Left kidney (tissue), 8 donors: ENCODE measurements at places on chromosomes 6 and 20.

- no peak for DNase-seq
These were observed 57.4 kb downstream of the FARS2 start for GRCh38 chr6:5318617-5319272.

DNA sequence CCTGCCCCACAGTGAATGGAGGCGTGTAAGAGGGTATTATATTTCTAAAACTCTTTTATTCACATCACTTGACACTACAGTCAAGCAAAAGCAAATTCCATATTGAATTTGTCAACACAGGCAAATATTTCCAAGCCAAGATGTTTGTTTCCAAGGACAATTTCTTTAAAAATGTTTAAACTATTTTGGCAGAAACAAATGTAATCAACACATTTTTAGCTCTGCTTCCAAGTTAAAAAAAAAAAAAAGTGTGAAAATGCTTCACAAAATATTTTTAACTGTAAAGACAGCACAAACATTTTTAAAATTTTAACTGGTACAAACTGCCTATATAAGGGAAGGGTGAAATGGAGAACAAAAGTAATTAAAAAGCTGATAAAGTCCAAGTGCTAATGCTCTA lies 44.9 kb upstream of the DST start:
- DNase-seq, result no peak

GRCh38 chr6:50369996-50370395 lies 320.3 kb upstream of the DEFB112 start:
- no peak for DNase-seq

GRCh38 chr6:164034602-164035140 lies 620.2 kb downstream of the QKI start:
- no peak for DNase-seq

GRCh38 chr20:53718142-53719021 lies 124.7 kb upstream of the ZNF217 start:
- no peak for DNase-seq

GRCh38 chr6:162181111-162181510 lies 546.5 kb downstream of the PRKN start:
- no peak for DNase-seq

- DNase-seq, result no peak
These were observed 3.0 kb downstream of the THBD start for GRCh38 chr20:23046431-23046830.

GRCh38 chr20:2032168-2032567 lies 38.3 kb upstream of the PDYN start:
- no peak for DNase-seq

DNA sequence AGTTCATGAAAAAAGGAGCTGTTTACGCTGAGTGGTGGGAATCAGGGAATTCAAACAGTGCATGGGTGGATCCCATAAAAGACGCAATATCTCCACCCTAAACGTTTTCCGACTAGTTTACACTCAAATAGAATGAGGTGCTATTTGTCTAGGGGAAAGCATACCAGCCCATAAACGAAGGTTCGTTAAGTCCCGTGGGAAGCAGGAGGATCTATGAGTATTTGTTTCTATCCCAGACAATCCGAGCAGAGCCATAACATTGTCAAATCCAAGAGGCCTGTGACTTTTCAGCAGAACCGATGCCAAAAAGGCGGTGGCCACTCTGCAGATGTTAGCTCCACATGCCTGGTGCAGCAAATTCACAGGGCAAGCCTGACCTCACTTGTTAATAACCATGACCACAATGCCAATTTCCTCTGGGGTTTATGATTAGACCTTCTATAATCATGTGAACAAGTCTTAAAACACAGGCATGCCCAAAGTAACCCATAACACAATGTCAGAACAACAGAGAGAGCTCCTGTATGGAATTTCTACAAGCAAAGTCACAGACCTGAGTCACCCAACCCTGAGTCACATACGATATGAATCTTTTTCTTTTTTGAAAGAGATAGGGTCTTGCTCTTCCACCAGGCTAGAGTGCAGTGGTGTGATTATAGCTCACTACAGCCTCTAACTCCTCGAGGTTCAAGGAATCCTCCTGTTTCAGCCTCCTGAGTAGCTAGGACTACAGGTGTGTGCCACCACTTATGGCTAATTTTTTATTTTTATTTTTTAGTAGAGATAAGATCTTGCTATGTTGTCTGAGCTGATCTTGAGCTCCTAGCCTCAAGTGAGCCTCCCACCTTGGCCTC lies 123.3 kb downstream of the KIF13A start:
- DNase-seq, result no peak

- DNase-seq, result no peak
These were observed 207.8 kb downstream of the JARID2 start for GRCh38 chr6:15453622-15454021.

- no peak for DNase-seq
These were observed 43.2 kb downstream of the TMEM242 start for GRCh38 chr6:157280157-157280556.

GRCh38 chr20:46640044-46640443 lies 11.2 kb downstream of the SLC13A3 start:
- no peak for DNase-seq

- DNase-seq, result no peak
These were observed 139.2 kb downstream of the BACH2 start for GRCh38 chr6:90157441-90157840.

DNA sequence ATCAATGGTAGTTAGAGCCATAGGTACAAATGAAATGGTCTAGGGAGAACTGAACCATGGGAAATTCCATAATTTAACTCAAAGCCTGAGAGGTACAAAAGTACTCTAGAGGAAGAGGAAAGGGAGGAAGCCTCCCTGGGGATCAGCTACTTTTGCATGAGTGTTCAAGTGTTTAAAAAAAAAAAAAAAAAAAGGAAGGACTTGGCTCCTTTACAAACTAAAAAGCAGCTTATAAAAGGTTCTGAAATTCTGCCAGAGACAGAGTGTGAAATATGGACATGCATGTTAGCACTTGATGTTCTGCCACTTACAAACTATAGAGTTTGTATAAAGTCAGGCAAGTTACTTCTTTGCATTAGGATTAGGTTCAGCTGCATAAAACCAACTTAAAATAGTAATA lies 290.0 kb downstream of the TBC1D7 start:
- no peak for DNase-seq

DNA sequence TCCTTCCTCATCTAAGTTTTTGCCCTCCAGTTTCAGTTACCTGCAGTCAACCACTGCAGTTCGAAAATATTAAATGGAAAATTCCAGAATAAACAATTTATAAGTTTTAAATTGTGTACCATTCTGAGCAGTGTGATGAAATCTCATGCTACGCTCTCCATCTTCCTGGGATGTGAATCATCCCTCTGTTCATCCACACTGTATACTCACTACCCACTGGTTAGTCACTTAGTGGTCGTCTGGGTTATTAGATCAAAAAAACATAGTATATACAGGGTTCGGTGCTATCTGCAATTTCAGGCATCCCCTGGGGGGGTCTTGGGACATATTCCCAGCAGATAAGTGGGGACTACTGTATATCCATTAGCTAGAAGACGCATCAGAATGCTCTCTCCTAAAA lies 151.9 kb upstream of the SLC22A16 start:
- no peak for DNase-seq

DNA sequence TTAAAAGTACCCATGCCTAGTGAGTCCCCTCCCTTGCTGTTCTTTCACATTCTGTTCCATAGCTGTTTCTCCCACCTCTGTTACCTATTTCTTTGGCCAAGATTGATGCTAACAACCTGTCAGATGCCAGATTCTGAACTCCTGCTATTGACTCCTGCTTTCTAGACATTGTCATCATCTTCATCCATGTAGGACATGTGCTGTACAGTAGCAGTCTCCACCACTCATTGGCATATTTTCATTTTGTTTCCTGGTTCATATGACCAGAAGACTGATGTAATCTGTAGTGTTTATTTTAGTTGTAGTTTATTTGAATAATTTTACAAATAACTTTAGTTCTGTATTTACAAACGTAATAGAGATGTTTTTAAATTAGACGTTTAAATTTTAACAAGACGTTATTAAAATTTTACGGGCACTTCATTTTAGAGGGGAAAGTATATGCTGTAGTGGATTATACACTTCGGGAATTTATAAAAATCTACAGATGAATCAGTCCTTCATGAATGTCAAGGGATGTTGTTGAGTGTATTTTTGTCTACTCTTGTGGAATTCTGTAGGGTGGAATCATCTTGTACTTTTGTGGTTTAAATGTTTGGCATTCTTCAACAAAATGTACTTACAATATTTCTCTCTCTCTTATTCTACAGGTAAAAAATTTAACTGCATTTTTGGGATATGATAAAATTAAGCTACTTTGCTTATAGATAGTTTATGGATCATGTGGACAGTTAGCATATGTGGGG lies 34.1 kb downstream of the TRMT11 start:
- DNase-seq, result no peak
